ENCODE measurements at places on chromosomes 12 and 14.

- DNase-seq: no peak
Measured at GRCh38 chr12:111269718-111270117, 99.2 kb downstream of the PHETA1 start.

GRCh38 chr14:88044444-88044758, 39.5 kb downstream of the GPR65 start:
- DNase-seq: no peak

- no peak for DNase-seq
Measured at GRCh38 chr12:121392325-121392716, 7.6 kb upstream of the RNF34 start.

DNA sequence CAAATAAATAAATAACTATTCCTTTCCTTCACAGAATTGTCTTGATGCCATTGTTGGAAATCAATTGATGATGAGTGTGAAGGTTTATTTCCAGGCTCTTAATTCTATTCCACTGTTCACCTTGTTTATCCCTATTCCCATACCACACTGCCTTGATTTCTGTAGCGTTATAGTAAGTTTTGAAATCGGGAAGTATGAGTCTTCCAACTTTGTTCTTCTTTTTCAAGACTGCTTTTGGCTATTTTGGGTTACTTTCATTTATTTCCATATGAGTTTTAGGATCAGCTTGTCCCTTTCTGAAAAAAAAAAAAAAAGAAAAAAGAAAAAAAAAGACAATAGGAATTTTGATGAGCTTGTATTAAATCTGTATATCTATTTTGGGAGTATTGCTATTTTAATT, 9.3 kb upstream of the CDK2AP1 start:
- DNase-seq: no peak

GRCh38 chr14:68791902-68792677, 777 bp downstream of the ZFP36L1 start:
- DNase-seq: no peak

- DNase-seq: no peak
Measured at GRCh38 chr14:105529319-105529568, 2.9 kb downstream of the TMEM121 start.

DNA sequence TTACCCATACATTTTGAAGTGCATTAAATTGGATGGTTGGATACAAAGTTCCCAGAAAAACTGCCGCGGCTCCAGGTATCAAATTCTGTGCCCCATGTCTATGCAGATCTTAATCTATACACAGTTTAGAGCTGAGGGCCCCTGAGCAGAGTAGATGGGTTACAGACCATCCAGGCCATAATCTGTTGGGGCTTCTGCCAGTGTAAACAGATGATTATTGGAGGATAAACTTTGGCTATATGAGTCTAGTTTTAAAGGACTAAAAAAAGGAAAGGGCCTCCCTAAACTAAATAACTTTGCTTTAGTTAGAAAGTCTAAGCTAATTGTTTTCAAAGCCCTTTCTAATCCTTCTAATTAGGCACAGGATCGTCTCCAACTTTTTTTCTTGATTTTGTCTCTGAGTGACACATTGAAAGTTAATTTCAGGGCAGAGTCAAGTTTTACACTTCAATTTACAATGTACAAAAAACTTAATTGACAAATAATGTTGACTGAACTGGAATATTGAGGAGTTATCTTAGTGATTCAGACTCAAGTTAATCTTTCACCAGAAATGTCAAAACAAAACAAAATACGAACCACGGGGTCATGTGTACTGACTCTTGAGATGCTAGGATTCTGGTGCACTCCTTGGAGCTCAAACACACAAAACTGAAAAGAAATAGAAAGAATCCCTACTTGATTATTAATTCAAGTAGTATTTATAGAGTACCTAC, 133.9 kb upstream of the SCAF11 start:
- DNase-seq: no peak

GRCh38 chr14:81565441-81566290, 32.0 kb upstream of the SEL1L start:
- DNase-seq: peak; percentile 13

GRCh38 chr12:50394469-50395029, 1.9 kb downstream of the FAM186A start:
- no peak for DNase-seq

GRCh38 chr12:1509413-1510052, 84.8 kb downstream of the FBXL14 start:
- DNase-seq: no peak

GRCh38 chr14:100067971-100068959, 3.0 kb downstream of the EVL start:
- peak; percentile 93 for DNase-seq

- DNase-seq: no peak
Measured at GRCh38 chr12:95259368-95259767, 41.8 kb downstream of the VEZT start.

- peak; percentile 25 for DNase-seq
Measured at GRCh38 chr12:754851-755562, 2.6 kb downstream of the WNK1 start.

DNA sequence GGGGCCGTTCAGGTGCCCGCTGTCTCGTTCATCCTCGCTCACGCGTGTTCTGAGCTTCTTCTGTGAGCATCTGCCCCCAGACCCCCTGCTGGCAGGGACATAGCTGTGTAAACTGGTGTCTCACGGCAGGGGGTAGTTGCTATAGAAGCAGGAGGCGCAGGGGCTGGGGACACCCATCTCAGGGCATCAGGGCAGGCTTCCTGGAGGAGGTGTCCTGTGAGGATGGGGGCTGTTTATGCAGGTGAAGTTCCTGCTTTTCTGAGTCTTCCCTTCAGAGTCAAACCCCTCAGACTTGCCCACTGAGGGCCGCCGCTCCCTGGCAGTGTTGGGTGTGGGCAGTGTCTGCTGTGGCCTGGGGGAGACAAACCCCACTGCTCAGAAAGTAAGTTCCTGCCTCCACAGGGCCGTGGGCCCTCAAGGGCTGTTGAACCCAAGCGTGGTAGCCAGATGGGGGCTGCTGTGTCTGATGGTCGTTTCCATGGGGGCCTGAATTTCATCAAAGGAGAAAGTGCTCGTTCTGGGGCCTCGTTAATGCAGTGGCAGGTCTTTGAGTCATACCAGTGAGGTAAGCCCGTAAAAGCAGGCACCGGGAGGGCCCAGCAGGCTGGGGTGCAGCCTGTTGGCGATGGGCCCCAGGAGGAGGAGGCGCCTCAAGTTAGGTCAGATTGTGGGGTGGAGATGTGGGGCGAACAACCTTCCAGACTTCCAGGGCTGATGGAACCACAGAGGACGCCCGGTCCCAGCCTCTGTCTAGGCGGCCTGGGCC, 23.4 kb downstream of the KIF26A start:
- no peak for DNase-seq

DNA sequence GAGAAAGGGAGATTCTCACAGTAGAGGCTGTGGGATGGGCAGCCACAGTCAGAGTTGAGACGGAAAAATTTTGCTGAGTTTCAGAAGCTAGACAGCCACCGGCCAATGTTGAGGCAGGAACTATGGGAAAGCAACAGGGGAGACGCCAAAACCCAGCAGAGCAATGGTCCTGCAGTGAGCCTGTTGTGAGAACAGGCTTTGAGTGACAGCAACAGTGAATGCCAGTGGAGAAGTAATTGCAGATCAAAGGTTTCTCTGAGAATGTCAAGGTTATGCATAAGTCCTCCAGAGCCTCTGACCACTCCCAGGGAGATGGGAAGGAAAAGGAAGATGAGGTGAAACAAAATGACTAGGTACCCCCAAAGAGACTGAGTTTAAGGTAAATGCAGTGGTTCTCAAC, 54.2 kb upstream of the DAAM1 start:
- no peak for DNase-seq

GRCh38 chr12:109588461-109589239, 15.1 kb downstream of the MVK start:
- DNase-seq: no peak

- DNase-seq: no peak
Measured at GRCh38 chr14:104114421-104115130, 23.8 kb upstream of the KIF26A start.

DNA sequence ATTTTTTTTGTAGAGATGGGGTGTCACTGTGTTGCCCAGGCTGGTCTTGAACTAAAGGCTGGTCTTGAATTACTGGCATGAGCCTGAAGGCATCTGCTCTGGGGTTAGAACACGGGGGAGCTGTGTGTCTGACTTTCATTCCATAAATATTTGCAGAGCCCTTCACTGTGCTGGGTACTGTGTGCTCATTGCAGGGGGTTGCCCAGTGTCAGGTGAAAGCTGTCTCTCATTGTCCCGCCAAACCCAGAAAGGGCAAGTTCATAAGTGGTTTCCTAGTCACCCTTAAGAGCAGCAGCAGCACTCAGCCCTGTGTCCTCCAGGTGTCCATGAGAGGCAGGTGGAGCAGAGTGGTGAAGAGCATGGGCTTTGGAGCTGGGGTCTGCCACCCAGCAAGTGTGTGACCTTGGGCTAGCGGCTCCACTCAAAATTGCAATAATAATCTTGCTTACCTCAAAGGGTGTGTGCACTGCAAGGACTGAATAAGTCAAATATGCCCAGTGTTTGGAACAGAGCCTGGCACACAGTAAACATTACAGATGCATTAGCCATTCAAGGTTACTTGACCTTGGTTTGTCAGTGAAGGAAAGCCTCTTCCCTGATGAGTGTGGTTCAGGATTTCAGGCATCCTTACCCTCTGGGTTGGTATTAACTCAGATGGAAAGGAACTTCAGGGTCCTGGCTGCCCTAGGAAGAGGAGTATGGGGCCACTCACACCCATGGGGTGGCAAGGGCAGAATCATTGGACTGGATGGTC, 4.4 kb upstream of the SMIM41 start:
- no peak for DNase-seq

- DNase-seq: no peak
Measured at GRCh38 chr14:72547999-72548398, 345.9 kb downstream of the DPF3 start.

- DNase-seq: no peak
Measured at GRCh38 chr14:51614707-51615106, 37.0 kb upstream of the FRMD6 start.

DNA sequence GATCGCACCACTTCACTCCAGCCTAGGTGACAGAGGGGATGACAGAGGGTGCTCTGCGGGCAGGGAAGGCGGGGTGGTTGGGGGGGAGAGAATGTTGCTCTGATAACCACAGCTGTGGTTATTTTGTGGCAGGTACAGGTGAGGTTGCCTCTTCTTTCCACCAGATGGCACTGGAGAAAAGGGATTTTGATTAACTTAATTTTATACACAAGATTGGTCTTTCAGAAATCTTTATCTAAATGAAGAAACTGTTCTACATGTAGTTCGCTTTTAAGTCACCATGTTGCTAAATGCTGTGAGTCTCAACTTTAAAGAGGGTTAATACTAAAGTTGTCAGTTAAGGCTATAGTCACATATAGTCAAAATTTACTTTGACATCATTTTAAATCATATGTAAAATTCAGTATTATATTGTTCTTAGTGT, 25.7 kb downstream of the FGF23 start:
- DNase-seq: peak; percentile 42

DNA sequence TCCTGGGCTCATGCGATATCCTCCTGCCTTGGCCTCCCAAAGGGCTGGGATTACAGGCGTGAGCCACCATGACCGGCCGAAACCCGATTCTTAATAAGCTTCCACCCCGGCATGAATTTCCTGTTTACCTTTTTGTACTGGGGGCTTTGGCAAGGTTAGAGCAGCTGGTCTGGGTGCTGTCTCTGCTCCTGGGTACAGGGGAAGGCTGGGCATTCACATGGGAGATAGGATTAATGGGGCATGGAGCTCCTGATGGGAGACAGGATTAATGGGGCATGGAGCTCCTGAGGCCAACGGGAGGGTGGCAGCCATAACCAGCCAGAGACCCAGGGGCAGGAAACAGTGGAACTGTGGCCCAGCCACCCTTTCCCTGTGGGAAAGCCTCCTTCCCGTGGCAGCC, 69.5 kb upstream of the DICER1 start:
- no peak for DNase-seq

DNA sequence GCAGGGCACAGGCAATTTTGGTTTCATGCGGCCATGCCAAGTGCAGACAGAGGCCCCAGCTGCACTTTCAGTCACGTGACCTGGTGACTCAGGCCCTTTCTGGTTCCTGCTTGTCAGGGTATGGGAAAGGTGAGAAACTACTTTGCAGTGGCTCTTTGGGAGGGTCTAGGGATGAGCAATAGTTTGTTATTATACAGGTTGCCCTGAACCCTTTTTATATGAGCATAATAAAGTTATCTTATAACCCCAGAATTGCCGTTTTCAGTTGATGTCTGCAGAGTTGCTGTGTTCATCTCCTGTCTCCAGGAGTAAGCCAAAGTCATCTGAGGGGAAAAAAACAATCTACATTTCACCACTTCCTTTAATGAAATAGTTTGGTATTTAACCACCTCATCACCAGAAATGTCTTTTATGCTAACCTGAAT, 30.9 kb upstream of the EMP1 start:
- peak; percentile 90 for DNase-seq

GRCh38 chr12:10205220-10205807, 7.4 kb upstream of the GABARAPL1 start:
- no peak for DNase-seq

DNA sequence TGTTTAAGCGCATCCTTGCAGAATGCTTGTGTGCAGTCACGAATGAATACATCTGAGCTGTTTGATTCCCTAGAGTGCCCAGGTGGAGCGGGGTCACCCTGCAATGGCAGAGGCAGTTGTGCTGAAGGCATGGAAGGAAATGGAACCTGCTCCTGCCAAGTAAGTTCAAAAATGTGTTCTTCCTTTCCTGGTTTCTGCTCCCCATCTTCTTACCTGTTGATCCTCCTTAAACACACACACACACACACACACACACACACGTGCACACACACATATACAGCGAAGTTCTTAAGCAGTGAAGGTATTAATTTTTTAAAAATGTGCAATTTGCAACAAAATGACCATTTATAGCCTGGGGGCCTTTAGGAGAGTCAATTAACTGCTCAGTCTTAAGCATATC, 33.3 kb downstream of the STAB2 start:
- DNase-seq: no peak

GRCh38 chr12:20716985-20717384, 21.9 kb downstream of the SLCO1C1 start:
- no peak for DNase-seq

- DNase-seq: no peak
Measured at GRCh38 chr12:44674875-44675274, 201.2 kb downstream of the NELL2 start.
